ENCODE measurements at places on chromosomes 3 and 15.

GRCh38 chr3:67650084-67650483 lies 4.3 kb downstream of the SUCLG2 start:
- DNase-seq = no peak

- DNase-seq = no peak
Measured at GRCh38 chr3:123319760-123320159, 118.0 kb downstream of the SEC22A start.

DNA sequence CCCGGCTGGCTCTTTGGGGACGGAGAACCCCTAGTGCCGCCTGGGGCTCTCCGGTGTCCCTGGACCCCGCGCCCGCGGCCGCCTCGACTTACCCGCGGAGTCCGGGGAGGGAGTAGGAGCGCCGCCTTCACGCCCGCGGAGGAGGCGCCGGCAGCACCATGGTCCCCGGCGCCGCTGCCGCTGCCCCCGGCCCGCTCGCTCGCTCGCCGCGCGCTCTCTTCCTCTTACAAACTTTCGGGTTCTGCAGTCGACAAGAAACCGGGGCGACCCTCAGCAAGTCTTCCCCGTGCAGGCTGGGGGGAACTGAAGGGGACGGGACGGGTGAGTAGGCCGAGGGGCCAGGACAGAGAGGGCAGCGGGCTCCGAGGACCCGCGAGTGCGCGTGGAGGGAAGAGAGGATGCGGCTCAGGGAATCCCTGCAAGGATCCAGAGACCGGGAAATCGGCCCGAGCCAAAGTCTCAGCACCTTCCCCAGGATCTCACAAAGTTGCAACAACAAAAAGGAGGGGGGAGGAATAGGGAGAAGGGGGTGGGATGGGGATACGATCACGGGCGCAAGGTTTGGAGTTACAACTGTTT lies 2.0 kb downstream of the FOXP1 start:
- no peak for DNase-seq

GRCh38 chr3:66898155-66898554 lies 100.0 kb upstream of the KBTBD8 start:
- no peak for DNase-seq

DNA sequence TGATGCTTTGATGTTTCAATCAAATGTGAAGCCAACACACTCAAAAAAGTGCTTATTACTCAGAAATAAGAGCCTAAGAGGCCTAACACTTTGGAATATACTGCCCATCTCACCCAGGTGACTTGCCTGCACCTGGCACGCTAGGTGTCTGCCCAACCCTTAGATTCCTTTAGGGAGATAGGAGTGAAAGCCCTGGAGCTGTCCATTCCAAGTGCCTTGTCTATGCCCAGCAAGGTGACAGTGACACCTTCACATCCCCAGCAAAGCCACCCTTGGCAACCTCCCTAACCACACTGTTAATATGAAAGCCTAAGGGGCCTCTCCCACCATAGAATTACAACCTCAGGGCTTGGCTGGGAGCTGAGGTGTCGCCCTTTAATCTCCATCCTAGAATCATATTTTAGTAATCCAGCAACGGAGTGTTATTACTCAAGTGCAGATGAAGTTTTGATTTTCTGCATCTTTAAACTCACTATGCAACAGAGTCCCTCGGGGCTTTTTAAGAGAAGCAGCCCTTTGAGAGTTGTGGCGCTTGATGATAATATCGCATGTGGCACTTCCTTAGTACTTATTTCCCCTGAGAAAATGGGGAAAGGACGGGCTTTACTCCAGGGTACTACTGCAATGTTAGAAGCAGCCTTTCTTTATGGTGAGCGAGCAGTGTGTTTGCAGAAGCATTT lies 24.8 kb downstream of the ATP10A start:
- DNase-seq = no peak

DNA sequence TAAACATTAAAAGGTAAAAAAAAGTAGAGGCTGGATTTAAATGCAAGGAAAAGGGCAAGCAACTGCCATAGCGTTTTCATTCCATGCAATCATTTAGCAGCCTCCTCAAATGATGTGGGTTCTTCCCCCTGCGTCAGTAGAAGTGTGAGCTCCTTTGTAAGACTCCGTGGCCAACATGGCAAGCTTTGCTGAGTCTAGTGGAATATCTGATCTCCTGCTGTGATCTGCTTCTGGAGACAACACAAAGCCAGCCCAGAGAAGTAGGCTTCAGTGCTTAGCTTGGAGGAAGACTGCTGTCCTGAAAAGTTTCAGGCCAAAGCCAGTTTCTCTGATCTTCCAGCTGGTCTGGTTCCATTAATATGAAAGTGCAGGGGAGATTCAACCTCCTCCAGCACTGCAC lies 70.4 kb downstream of the ARPP21 start:
- DNase-seq = no peak

GRCh38 chr3:153372326-153372725 lies 210.3 kb downstream of the RAP2B start:
- no peak for DNase-seq

DNA sequence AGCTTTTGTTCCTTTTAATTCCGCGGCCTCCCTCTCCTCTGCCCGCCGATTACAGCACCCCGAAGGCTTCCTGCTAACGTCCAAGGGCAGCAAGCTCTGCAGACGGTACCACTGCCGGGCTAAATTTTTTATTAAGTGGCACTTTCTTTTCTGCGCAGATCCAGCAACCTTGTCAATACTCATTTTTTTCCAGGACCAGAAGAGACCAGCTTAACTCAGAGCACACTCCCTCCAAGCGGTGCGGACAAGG lies 542 bp upstream of the MEIS2 start:
- DNase-seq = no peak

DNA sequence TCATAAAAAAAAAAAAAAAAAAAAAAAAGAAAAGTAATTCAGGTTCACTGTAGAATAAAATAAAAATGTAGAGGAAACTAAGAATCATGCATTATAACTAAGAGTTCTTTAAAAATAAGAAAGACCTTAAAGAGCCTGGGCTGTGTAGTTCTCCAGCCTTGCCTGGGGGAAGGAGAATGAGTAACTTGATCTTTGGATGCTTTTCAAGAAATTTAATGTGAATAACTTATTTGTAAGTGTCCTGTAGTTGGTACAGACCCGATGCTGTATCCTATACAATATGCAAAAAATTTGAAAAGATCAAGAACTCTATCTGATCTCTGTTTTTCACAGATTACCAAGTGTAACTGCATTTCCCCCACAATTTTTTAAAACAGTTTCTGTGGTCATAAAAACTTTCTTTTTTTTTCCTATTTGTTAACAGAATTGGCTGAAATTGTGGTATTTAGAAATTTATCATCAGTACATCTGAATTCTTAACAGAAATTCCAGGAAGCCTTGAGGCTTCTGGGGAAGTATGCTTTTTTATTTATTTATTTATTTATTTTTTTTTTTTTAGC lies 195.3 kb downstream of the THRB start:
- no peak for DNase-seq

GRCh38 chr15:90820481-90820880 lies 47.9 kb upstream of the FURIN start:
- no peak for DNase-seq

DNA sequence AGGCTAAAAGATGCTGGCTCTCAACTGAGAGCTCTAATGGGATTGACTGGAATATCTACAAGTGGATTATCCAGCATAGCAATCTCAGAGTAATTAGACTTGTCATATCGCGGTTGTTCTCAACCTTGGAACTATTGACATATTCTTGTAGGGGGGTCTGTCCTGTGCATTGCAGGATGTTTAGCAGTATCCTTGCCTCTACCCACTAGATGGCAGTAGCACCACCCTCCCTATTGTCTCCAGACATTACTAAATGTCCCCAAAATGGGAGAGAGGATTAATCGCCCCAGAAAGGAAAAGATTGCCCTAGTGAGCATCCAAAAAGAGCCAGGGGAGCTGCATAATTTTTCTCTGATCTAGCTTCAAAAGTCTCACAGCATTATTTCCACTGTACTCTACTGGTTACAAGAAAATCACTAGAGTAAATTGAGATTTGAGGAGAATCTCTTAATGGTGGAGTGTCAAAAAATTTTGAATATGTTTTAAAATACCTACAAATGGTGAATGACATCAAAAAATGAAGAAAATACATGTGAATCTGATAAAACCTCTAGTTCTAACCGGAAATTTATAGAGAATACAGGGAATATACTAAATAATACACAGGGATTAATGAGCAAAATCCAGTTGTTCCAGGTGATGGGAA lies 388.2 kb upstream of the AGTR1 start:
- DNase-seq = peak; percentile 10

- DNase-seq = no peak
Measured at GRCh38 chr3:72058493-72059081, 273.6 kb upstream of the PROK2 start.

- no peak for DNase-seq
Measured at GRCh38 chr3:160125258-160125657, 100.0 kb upstream of the C3orf80 start.

DNA sequence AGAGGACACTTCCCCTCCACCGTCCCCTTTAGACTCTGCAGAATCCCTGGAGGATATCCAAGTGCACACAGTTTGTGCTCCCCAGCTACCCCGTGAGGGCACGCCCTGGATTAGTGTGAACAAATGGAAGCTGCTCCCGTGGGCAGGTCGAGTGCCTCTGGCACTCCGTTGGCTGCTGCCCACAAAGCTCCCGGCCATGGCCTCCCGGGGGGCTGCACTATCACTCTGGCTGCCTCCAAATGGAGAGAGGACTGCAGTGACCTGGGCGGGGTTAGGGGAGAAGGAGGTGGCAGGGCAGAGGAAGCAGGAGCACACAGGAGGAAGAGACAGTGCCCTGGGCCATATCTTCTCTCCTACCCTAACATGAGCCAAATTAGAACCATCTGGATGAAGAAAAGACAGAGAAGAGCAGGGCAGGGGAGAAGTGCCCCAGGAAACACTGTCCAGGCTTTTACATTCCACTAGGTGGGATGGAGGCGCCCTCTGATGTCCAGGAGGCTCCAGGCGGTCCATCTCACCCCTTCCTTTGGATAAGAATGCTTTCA lies 29.4 kb upstream of the ACAD9 start:
- peak; percentile 54 for DNase-seq

DNA sequence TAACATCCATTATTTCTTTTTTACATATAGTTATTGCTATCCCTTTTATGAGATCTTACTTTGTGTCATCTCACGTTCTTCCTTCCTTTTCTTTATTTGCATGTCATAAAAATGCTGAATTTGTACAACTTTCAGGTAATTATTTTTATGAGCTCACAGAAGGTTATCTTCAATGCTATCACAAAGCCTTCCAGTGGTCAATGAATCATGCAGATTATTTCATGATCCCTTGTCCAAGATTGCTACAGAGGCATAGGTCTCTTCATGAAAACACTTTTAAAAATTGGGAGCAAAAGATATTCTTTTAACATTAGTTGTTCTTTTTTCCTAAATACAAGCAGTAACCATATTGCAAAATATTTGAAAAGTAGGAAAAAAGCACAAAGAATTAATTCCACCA lies 880.1 kb upstream of the NR2F2 start:
- DNase-seq = no peak

DNA sequence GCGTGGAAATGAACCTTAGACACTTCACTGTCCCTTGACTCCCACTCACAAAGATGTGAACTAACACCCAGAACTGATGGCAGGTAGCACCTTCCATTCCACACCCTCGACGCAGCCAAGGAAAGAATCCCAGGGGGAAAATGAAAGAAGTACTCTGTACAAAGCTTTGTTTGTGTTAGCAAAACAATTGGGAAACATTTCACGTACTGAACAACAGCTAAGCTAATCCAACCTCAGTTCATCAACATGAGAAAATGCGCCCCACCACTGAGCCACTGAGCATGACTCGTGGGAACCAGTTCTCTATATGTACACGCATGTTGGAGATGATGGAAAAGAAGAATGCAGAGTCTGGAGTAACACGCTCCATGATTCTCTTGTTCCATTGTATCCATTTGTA lies 32.0 kb downstream of the CORO2B start:
- no peak for DNase-seq

DNA sequence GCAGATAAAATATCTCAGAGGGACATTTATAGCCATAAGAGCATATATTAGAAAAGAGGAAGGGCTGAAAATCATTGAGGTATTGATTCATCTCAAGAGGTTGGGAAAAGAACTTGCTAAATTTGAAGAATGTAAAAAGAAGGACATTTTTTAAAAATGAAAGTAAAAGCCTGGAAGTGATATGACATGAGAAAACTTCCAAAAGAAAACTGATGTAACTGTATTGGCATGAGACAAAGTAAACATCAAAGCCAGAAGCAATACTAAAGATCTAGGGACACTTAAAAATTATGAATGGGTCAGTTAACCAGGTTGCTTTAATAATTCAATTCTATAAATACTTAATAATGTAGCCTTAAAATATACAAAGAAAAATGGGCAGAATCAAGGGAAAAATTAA lies 31.9 kb downstream of the CEP63 start:
- DNase-seq = peak; percentile 7

DNA sequence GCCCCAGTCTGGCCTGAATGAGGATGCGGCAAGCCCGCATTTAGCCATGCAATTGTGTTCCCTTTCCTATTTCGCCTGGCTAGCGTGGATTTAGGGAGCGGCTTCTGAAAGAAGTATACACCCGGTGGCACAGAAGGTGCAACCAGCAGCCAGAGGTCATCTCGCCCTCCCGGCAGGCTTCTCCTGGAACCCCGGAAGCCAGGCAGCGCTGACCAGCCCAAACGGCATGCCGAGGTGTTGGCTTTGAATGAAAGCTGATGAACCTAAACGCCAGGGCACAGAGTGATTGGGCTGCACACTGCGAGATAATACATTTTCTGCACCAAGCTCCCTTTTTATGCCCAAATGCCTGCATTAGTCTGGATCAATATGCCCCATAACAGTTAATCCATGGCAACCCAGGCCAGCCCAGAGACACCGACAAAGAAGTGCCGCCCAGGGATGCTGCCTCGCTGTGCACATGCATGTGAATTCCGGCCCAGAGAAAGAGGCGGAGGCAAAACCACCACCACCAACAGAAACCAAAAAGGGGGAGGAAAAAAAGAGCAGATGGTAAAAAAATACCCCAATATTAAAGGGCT lies 1.4 kb downstream of the SRGAP3 start:
- DNase-seq = no peak

- no peak for DNase-seq
Measured at GRCh38 chr15:31528846-31529245, 202.2 kb downstream of the KLF13 start.

GRCh38 chr3:53080612-53081205 lies 34.8 kb upstream of the SFMBT1 start:
- DNase-seq = no peak

- DNase-seq = no peak
Measured at GRCh38 chr3:97293596-97294131, 470.9 kb upstream of the ARL6 start.

Data from HuH-7.5 (cell line).